ENCODE measurements at places on chromosomes 13 and 19.

- DNase-seq, result no peak
- H3K4me3 ChIP-seq, result no peak overlapping the region
- H3K4me1 ChIP-seq, result no peaks in the 10 kb centered on the region
- no peaks in the 10 kb centered on the region for H3K27me3 ChIP-seq
- no peak overlapping the region for H3K27ac ChIP-seq
These were observed 8.2 kb upstream of the SUCLA2 start for GRCh38 chr13:48009284-48009683.

GRCh38 chr13:51815848-51816247 lies 11.9 kb upstream of the DHRS12 start:
- no peaks in the 10 kb centered on the region for H3K4me1 ChIP-seq
- no peak overlapping the region for H3K4me3 ChIP-seq
- no peak for DNase-seq
- no peaks in the 10 kb centered on the region for H3K36me3 ChIP-seq
- H3K27me3 ChIP-seq, result no peaks in the 10 kb centered on the region

DNA sequence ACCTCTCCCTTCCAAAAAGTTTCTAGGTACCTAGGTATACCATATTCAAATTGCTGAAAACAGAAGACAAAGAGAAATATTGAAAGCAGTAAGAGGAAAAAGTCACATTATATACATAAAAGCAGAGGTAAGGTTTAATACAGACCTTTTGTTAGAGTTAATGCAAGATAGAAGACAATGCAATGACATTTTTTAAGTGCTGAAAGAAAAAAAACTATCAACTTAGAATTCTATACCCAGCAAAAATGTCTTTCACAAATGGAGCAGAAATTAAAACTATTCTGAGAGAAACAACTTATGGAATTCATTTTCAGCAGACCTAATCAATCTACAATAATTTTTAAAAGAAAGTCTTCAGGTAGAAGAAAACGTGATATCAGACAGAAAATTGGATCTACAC lies 77.2 kb downstream of the CRYL1 start:
- H3K4me1 ChIP-seq, result no peaks in the 10 kb centered on the region
- no peak overlapping the region for H3K4me3 ChIP-seq
- H3K27me3 ChIP-seq, result no peaks in the 10 kb centered on the region
- no peak overlapping the region for H3K27ac ChIP-seq

DNA sequence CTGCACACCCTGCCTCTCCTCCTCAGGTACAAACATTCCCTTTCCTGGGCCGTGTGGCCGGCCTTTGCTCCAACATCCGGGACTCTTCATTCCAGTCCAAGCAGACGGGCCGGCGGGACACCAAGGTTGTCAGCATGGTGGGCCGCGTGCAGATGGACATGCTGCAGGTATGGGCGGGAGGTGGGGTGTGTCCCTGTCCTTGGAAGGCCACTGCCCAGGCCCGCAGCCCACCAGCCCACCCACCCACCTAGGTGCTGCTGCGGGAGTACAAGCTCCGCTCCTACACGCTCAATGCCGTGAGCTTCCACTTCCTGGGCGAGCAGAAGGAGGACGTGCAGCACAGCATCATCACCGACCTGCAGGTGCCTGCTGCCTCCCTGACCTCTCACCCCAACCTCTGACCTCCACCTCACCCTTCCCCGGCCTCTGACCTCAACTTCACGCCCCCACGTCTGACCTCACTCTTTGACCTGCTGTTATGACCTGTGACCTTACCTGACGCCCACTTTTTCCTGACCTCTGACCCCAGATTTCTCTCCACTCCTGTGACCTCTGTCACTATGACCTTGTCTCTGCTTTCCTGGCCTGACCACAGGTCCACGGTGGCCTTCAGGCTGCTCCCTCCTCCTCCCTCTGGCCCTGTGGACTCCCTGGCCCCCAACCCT lies 12.4 kb upstream of the SPIB start:
- no peak overlapping the region for H3K27ac ChIP-seq
- no peak overlapping the region for H3K4me3 ChIP-seq

DNA sequence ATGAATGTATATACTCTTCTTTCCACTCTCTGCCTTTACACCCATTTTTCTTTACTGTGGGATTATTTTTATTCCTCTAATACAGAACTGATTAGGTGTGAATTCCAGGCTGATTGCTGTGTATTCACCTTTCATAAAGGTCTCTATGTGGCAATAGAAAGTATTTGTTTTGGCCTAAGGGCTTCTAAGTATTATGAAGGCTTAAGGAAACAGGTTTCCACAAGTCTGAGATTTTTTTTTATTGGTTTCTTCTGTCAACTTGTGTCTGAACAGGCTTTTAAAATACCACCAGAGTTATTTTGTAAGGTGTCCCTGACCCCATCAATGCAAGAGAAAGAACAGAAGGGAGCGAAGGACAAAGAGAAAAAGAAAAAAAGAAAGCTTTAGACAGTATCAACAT lies 1102.0 kb upstream of the SPRY2 start:
- no peak overlapping the region for H3K4me3 ChIP-seq
- no peaks in the 10 kb centered on the region for H3K36me3 ChIP-seq
- DNase-seq, result no peak
- H3K27me3 ChIP-seq, result no peaks in the 10 kb centered on the region
- no peak overlapping the region for H3K27ac ChIP-seq

DNA sequence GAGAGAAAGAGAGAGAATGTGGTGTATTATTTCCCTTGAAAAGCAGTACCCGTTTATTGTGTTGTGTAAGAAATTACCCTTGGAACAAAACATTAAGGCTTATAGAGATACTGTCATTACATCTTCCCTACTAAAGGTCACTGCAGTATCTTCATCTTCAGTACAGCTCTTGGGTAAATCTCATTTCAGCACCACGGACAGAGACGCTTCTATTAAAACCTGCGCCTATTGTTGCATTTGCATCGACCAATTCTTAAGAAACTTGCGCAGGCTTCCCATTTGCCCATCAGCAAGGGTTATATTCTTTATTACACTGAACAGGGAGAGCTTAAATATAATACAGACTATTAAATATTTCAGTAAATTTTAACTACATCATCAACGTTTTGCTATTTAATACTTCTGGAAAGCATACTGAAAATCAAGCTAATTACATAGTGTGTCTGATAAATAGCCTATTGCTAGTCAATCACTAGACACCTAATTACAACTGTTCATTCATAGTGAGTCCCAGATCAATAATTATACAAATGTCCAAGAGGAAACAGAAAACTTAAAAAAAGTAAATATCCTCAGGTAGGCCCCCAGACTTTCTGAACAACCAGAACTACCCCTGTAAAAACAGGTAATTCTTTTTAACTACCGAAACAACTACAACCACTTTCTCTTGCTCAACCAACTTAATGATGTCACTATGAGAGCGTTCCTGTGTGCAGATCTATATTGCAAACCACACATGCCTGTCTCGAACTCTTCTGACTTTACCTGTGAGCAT lies 350.6 kb downstream of the LIG4 start:
- no peaks in the 10 kb centered on the region for H3K27me3 ChIP-seq
- no peak for DNase-seq
- no peaks in the 10 kb centered on the region for H3K4me1 ChIP-seq
- no peak overlapping the region for H3K27ac ChIP-seq

DNA sequence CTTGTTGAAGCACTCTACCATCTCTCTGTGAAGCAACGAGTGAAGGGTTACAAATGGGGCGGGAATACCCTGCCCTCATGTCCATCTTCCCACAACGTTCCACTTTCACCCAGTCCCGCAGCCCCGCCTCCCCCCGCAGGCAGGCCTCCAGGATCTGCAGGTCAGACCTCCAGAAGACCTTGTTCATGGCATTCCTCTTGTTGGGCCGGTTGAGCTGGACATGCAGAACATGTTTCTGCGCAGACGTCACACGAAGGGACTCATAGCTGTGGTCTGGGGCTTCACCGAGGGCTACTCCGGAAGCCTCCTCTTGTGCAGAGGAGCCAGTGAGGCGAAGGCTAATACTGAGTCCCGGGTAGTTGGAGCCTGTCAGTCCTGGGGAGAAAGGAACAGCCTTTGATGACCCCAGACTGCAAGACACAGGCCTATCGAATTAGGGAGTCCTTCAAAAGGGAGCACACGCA lies 420 bp downstream of the ECH1 start:
- peak overlapping the region; percentile 97 for H3K27ac ChIP-seq
- peak overlapping the region; percentile 51 for H3K4me3 ChIP-seq
- DNase-seq, result no peak
- H3K4me1 ChIP-seq, result peaks cover 55% of the 10 kb centered on the region

DNA sequence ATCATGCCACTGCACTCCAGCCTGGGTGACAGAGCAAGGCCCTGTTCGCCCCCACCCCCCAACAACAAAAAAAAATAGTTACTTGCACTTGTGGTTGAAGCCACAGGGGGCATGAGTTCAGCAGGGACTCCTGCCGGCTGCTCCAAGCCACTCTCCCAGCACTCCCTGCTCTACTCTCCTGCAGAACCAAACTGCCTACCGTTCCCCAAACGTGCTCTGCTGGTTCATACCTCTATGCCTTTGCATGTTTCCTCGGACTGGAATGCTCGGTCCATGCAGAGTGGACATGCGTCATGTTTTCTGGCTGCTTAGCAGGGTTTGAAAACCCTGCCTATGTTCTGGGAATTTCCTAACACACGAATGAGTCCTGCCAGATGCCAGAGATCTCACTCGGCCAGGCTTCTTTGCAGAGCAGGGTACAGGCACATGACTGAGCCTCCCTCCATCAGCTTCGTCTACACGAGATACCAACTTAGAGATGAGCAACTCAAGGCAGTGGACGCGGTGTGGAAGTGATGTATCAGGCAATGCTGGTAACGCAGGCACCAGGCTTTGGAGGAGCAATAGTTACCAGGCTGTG lies 8.5 kb upstream of the SLC25A15 start:
- no peaks in the 10 kb centered on the region for H3K27me3 ChIP-seq
- H3K27ac ChIP-seq, result no peak overlapping the region
- H3K4me3 ChIP-seq, result no peak overlapping the region
- H3K4me1 ChIP-seq, result no peaks in the 10 kb centered on the region
- DNase-seq, result no peak

- H3K27me3 ChIP-seq, result no peaks in the 10 kb centered on the region
- no peaks in the 10 kb centered on the region for H3K36me3 ChIP-seq
- H3K4me1 ChIP-seq, result no peaks in the 10 kb centered on the region
- H3K27ac ChIP-seq, result no peak overlapping the region
These were observed 25.2 kb downstream of the MCF2L start for GRCh38 chr13:112994084-112994780.

- no peaks in the 10 kb centered on the region for H3K27me3 ChIP-seq
- no peaks in the 10 kb centered on the region for H3K36me3 ChIP-seq
- H3K4me3 ChIP-seq, result no peak overlapping the region
- no peak overlapping the region for H3K27ac ChIP-seq
- H3K4me1 ChIP-seq, result no peaks in the 10 kb centered on the region
- no peak for DNase-seq
These were observed 133.4 kb upstream of the USP29 start for GRCh38 chr19:56986386-56986785.

- H3K27me3 ChIP-seq, result no peaks in the 10 kb centered on the region
- no peaks in the 10 kb centered on the region for H3K36me3 ChIP-seq
- no peaks in the 10 kb centered on the region for H3K4me1 ChIP-seq
- DNase-seq, result no peak
These were observed 10.3 kb upstream of the MEDAG start for GRCh38 chr13:30895773-30896172.

- H3K36me3 ChIP-seq, result no peaks in the 10 kb centered on the region
- DNase-seq, result no peak
- peaks cover 9% of the 10 kb centered on the region for H3K4me1 ChIP-seq
- no peak overlapping the region for H3K4me3 ChIP-seq
- no peak overlapping the region for H3K27ac ChIP-seq
- H3K27me3 ChIP-seq, result no peaks in the 10 kb centered on the region
These were observed 3.4 kb downstream of the NUMBL start for GRCh38 chr19:40686882-40687524.

DNA sequence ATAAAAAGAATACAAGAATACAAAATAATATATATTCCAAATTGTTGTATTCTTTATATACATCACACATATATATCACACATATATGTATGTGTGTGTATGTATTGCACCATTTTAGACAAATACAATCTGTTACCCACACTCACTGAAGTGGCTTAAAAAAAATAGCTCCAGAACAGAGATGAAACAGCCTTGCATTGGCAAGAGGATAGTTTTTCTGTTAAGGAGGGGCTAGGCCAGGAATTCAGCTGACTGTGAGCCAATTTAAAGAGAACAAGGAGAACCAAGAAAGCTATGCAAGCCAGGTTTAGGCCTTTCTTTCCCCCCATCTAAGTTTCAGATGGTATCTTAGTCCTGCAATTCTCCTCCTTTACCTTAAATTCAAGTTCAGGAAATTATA lies 257.5 kb downstream of the MZT1 start:
- H3K27me3 ChIP-seq, result no peaks in the 10 kb centered on the region
- no peak overlapping the region for H3K4me3 ChIP-seq
- no peaks in the 10 kb centered on the region for H3K4me1 ChIP-seq
- H3K27ac ChIP-seq, result no peak overlapping the region

- H3K36me3 ChIP-seq, result no peaks in the 10 kb centered on the region
- no peak overlapping the region for H3K4me3 ChIP-seq
- DNase-seq, result no peak
- no peaks in the 10 kb centered on the region for H3K4me1 ChIP-seq
- no peaks in the 10 kb centered on the region for H3K27me3 ChIP-seq
These were observed 706.8 kb upstream of the PCDH20 start for GRCh38 chr13:62122434-62122833.

DNA sequence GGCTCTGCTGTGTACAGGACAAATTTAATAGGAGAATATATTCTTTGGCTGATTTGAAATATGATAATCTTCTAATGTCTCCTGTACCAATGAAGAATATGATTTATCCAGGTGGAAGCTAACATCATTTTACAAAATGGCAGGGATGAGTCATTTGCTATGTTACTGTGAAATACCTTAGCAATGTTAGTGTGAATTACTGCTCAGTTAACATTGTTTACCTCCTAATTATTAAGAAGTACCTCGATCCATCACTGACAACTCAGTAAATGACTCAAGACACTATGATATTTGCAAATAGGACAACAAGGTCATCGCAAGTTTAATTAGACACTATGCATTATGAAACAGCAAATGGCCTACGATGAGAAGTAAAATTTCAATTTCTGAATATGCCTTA lies 309.1 kb upstream of the EDNRB start:
- H3K27ac ChIP-seq, result no peak overlapping the region
- H3K4me1 ChIP-seq, result no peaks in the 10 kb centered on the region
- no peak overlapping the region for H3K4me3 ChIP-seq

GRCh38 chr13:111383591-111384440 lies 63.4 kb downstream of the TEX29 start:
- no peaks in the 10 kb centered on the region for H3K36me3 ChIP-seq
- H3K27me3 ChIP-seq, result no peaks in the 10 kb centered on the region
- no peak overlapping the region for H3K27ac ChIP-seq
- H3K4me1 ChIP-seq, result no peaks in the 10 kb centered on the region
- H3K4me3 ChIP-seq, result no peak overlapping the region

Measured in Panc1 (cell line).